ENCODE measurements at places on chromosomes 13 and 19.

GRCh38 chr13:34085204-34085603 lies 267.3 kb downstream of the RFC3 start:
- no peak for DNase-seq

GRCh38 chr13:29980339-29980738 lies 129.9 kb upstream of the UBL3 start:
- no peak for DNase-seq

DNA sequence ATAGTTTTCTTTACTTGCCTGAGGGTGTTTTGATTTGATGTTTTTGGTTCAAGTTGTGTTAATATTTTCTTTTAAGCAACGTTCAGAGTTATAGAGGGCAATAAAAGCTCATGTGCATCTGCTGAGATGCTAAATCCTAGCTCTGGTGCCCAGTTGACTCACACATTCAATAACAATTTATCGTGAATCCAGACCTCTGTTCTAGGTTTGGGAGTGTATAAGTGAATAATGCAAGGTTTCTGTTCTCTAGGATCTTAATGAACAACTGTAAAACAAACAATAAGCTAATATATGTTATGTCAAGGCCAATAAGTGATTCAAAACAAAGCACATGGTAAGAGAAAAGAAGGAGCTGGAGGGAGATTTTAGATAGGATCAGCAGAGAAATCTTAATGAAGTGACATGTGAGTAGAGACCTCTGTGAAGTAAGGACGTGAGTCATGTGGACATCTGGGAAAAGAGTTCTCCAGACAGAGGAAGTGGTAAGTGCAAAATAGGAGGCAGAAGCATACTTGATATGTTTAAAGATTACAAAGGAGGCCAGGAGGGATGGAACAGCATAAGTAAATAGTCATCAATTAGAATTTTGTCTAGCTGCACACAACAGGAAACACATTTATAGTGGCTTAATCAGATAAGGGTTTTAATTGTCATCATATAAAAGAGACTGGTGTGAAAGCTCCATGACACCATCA lies 278.5 kb upstream of the HTR2A start:
- DNase-seq: no peak

- DNase-seq: no peak
Measured at GRCh38 chr13:111893607-111894443, 173.1 kb upstream of the SOX1 start.

DNA sequence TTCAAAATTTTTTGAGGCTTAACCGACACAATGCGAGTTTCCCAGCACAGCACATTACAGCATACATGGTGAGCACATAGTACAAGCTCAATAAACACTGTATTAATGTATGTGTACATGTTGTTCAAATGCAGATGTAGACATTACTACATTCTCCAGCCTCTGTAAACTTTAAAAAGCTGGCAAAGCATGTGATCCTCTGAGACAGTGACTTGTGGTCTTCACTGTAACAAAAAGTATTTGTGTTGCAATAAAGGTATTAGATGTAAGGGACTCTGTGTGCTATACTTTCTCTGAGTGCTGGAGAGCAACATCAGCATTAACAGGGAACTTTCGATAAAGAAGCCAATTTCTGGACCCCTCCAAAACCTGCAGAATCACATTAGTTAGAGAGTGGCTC lies 46.4 kb upstream of the ZNF254 start:
- DNase-seq: no peak
